ENCODE measurements at places on chromosomes 4 and X.

DNA sequence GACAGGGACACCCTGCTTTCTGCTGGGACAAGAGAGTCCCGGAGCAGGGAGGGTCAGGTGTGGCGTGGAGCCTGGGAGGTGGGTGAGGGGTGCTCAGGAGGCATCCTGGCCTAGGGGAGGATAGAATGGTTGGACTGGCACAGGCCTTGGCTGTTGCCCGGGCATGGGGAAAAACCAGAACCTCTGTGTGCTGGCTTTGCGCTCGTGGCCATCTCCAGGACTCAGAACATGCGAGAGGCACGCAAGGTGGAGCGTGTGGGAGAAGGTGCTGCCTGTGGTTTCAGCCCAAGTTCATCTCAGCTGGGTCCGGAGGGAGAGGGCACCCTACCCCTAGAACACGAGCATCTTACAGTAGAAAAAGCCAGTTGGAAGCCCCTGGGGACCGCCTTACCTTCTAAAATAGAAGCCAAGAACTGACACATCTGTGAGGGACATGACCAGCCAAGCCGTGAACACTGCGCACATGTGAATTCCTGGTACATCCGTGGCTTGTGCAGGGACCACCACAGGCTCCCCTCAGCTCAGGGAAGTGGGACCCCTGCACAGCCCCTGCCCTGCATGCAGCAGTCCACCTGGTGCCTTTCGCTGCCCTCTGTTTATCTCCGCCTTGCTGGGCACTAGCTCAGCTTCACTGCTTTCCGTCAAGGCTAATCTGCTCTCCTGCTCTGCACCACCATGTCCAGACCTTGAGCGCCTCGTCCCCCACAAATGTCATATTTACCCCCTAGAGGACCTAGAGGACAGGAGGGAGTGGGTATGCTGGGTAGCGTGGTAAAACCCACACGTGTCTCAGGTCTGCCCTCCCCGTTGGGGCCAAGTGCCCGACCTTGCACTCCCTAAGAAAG, 13.5 kb downstream of the MSANTD1 start:
- no peak overlapping the region for H3K27ac ChIP-seq
- H3K27me3 ChIP-seq: no peaks in the 10 kb centered on the region
- H3K36me3 ChIP-seq: no peaks in the 10 kb centered on the region
- DNase-seq: no peak
- no peak overlapping the region for H3K4me3 ChIP-seq

- H3K27me3 ChIP-seq: no peaks in the 10 kb centered on the region
- H3K27ac ChIP-seq: peak overlapping the region; percentile 98
- H3K4me3 ChIP-seq: peak overlapping the region; percentile 88
- peaks cover 27% of the 10 kb centered on the region for H3K4me1 ChIP-seq
These were observed 779 bp upstream of the DDX60L start for GRCh38 chr4:168480931-168481611.

DNA sequence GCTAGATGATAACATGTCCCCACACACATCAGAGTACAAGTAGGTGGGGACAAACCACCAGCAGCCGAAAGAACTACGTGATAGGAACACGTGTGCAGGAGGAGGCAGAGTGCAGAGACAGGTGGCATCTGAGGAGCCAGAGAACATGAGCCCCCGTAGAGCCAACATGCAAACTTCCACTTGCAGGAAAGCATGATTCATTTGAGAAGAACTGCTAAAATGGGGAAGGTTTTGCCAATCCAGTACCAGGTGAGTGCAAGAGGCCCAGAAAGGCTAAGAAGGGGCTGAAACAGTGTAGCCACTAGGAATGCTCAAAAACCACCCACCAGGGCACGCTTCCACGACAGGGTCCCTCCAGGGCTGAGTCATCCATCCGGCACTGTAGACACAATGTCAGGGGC, 149.8 kb upstream of the TENM3 start:
- H3K27ac ChIP-seq: no peak overlapping the region
- no peak overlapping the region for H3K4me3 ChIP-seq
- H3K27me3 ChIP-seq: no peaks in the 10 kb centered on the region

- no peak overlapping the region for H3K4me3 ChIP-seq
- no peak for DNase-seq
- H3K27ac ChIP-seq: no peak overlapping the region
- no peaks in the 10 kb centered on the region for H3K27me3 ChIP-seq
- H3K36me3 ChIP-seq: no peaks in the 10 kb centered on the region
These were observed 57.8 kb downstream of the SOD3 start for GRCh38 chr4:24853142-24853541.

DNA sequence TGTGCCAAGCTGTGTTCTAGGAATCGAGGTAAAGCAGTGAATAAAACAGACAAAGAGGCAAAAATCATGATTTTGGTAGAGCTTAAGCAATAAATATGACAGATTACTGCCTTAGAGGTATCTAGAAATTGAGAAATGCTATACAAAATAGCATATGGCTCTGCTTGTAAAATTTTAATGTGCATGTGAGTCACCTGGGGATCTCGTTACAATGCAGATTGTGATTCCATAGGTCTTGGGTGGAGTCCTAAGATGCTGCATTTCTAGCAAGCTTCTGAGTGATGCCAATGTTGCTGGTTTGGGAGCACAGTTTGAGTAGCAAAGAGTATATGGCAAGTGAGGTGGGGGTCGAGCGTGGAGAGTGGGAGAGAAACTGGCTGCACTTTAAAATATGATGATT, 697.3 kb upstream of the MAGEB2 start:
- DNase-seq: no peak
- no peak overlapping the region for H3K27ac ChIP-seq
- H3K4me1 ChIP-seq: no peaks in the 10 kb centered on the region
- no peak overlapping the region for H3K4me3 ChIP-seq
- no peaks in the 10 kb centered on the region for H3K36me3 ChIP-seq
- H3K27me3 ChIP-seq: no peaks in the 10 kb centered on the region

- H3K36me3 ChIP-seq: no peaks in the 10 kb centered on the region
- H3K4me3 ChIP-seq: no peak overlapping the region
- peaks cover 63% of the 10 kb centered on the region for H3K4me1 ChIP-seq
- peak overlapping the region; percentile 98 for H3K27ac ChIP-seq
- H3K27me3 ChIP-seq: no peaks in the 10 kb centered on the region
- peak; percentile 63 for DNase-seq
These were observed 21.4 kb upstream of the AFAP1 start for GRCh38 chr4:7960790-7961655.

GRCh38 chrX:30659421-30659820, 6.2 kb downstream of the GK start:
- no peak overlapping the region for H3K27ac ChIP-seq
- H3K4me3 ChIP-seq: no peak overlapping the region
- H3K27me3 ChIP-seq: no peaks in the 10 kb centered on the region
- DNase-seq: no peak
- peaks cover 2% of the 10 kb centered on the region for H3K4me1 ChIP-seq
- no peaks in the 10 kb centered on the region for H3K36me3 ChIP-seq

DNA sequence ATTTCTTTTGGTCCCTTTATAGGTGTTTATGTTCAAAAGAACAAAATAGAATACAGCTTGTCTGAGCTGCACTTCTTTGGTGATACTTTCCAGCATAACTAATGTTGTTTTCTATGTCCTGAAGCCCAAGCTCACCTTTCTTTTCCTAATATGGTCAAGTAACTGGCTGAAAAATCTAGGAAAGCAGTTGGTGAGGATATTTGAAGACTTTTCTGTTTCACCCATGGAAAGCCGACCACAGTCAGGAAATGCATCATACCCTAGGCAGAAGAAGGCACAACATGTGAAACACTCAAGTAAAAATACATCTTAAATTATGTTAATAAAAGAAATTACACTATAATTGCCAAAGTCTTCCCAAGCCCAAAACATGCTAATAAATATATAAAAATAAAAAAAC, 337.0 kb downstream of the PDGFC start:
- DNase-seq: no peak
- H3K36me3 ChIP-seq: peaks cover 14% of the 10 kb centered on the region
- H3K4me3 ChIP-seq: no peak overlapping the region
- H3K4me1 ChIP-seq: peaks cover 56% of the 10 kb centered on the region
- peak overlapping the region; percentile 33 for H3K27ac ChIP-seq

GRCh38 chr4:127209580-127210095, 423.1 kb upstream of the INTU start:
- H3K36me3 ChIP-seq: no peaks in the 10 kb centered on the region
- no peaks in the 10 kb centered on the region for H3K27me3 ChIP-seq
- H3K4me1 ChIP-seq: peaks cover 12% of the 10 kb centered on the region
- H3K4me3 ChIP-seq: no peak overlapping the region
- no peak overlapping the region for H3K27ac ChIP-seq

GRCh38 chrX:50618788-50619558, 148.3 kb upstream of the DGKK start:
- peaks cover 2% of the 10 kb centered on the region for H3K4me1 ChIP-seq
- H3K36me3 ChIP-seq: peaks cover 10% of the 10 kb centered on the region

DNA sequence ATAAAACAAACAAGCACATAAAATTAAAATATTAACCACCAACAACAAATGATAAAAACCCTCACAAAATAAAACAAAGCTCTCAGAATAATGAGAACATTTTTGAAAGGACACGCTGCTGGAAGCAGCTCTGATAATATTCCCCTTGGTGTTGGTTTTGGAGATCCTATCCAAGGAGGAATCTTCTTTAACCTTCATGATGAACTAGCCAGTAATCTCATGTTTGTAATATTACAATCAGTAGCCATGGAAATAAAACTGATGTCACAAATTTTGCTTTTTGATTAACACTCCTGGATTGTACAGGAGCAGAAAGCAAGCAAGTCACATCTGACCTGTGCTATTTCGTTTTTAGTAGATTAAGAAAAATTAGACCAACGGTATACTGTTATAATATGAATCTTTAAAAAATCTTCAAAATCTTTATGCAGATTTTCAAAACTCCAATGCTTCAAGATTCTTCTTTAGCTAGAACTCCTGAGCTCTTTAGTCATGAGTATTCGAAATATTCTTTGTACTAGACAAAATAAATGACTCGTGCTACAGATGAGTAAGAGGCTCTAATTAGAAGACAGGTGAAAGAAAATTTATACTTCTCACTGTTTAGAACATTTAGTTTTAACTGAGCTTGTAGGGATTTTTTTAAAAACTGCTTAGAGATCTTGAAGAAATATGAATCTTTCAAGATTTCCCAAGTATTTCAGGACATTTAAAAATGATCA, 154.1 kb downstream of the RASL11B start:
- no peaks in the 10 kb centered on the region for H3K36me3 ChIP-seq
- H3K4me1 ChIP-seq: peaks cover 65% of the 10 kb centered on the region
- peak overlapping the region; percentile 31 for H3K27ac ChIP-seq
- no peak overlapping the region for H3K4me3 ChIP-seq
- no peaks in the 10 kb centered on the region for H3K27me3 ChIP-seq
- no peak for DNase-seq

- no peaks in the 10 kb centered on the region for H3K36me3 ChIP-seq
- no peak overlapping the region for H3K27ac ChIP-seq
These were observed 181.6 kb downstream of the HNRNPD start for GRCh38 chr4:82192017-82192673.

DNA sequence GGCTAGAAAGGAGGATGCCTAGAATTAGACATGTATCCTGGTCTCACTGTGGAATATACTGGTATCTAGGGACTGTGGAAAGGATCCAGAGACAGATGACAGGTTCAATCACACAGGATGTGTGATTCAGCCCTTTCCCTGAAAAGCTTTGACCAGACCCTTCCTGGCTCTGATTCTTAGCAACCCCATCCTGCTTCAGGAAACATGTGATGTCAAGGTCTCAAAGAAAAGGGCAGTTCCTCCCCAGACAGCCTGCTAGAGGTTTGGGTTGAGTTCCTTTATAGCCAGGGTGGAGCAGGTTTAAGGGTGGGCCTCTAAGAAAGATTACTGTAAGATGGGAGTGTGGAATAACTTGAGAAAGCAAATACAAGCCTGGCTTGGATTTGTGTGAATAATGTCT, 3.0 kb downstream of the BMP15 start:
- H3K36me3 ChIP-seq: no peaks in the 10 kb centered on the region
- no peak overlapping the region for H3K27ac ChIP-seq
- no peaks in the 10 kb centered on the region for H3K4me1 ChIP-seq
- no peak overlapping the region for H3K4me3 ChIP-seq
- H3K27me3 ChIP-seq: no peaks in the 10 kb centered on the region

DNA sequence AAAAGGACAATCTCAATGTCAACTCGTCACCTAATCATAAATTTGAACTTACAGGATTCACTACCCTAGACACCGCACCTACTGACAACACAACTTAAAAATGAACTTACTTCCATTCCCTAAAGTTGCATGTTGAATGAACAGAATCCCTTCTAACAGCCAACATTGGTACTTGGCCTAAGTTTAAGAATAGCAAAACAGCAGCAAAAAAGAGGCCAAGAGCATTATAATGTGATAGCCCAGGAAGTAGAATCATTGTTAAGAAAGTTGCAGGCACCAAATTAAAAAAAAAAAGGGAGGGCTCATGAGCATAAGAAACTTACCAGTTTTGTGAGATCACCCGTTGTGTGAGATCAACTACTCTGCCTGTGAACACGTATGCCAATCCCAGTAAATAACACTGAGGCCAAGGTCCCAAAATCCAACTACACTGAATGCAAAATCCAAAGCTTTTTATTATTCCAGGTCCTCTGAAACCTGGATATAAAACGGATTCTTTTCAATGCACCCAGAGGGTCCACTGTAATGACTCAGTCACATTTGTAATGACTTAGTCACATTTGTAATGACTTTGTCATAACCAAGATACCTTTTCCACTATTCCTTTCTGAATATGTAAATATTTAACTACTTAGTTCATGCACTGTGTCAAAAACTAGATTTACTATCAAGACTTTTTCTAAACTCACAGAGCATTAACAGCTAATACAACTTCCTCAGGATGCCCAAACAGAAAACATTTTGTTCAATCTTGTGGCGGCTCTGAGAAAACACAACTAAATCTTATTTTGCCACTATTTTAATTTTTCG, 6.8 kb downstream of the HNRNPDL start:
- peaks cover 49% of the 10 kb centered on the region for H3K36me3 ChIP-seq
- H3K4me1 ChIP-seq: peaks cover 30% of the 10 kb centered on the region
- H3K27me3 ChIP-seq: no peaks in the 10 kb centered on the region
- peak overlapping the region; percentile 22 for H3K27ac ChIP-seq

DNA sequence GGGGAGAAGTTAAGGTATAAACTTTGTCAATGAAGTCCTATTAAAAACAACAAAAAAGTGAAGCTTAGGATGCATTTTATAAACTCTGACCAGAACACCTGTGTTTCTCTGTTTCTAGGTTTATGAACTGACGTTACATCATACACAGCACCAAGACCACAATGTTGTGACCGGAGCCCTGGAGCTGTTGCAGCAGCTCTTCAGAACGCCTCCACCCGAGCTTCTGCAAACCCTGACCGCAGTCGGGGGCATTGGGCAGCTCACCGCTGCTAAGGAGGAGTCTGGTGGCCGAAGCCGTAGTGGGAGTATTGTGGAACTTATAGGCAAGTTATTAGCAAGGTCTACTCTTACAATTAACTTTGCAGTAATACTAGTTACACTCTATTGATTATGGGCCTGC, 46.6 kb downstream of the HTT start:
- no peak overlapping the region for H3K4me3 ChIP-seq
- DNase-seq: no peak
- H3K27me3 ChIP-seq: no peaks in the 10 kb centered on the region
- H3K27ac ChIP-seq: no peak overlapping the region
- H3K36me3 ChIP-seq: peaks cover 26% of the 10 kb centered on the region

GRCh38 chrX:72069350-72070160, 62.2 kb downstream of the RTL5 start:
- no peaks in the 10 kb centered on the region for H3K27me3 ChIP-seq
- H3K4me1 ChIP-seq: peaks cover 36% of the 10 kb centered on the region
- no peak overlapping the region for H3K27ac ChIP-seq
- H3K36me3 ChIP-seq: no peaks in the 10 kb centered on the region

GRCh38 chrX:40755291-40756249, 20.2 kb upstream of the MED14 start:
- peaks cover 1% of the 10 kb centered on the region for H3K36me3 ChIP-seq
- no peak overlapping the region for H3K27ac ChIP-seq
- no peaks in the 10 kb centered on the region for H3K4me1 ChIP-seq
- no peaks in the 10 kb centered on the region for H3K27me3 ChIP-seq
